ENCODE measurements at places on chromosomes 7 and 10. TPM values are rescaled to one million over a fixed set of nuclear protein-coding genes. Genes with fewer than 3 reads are reported as not detected.

ZNF736 gene
- 4.8 TPM for total RNA-seq

LLCFC1 gene
- total RNA-seq = not detected

PNLIPRP2 gene
- not detected for total RNA-seq

ORC5 gene
- total RNA-seq = 12.4 TPM

GOLGA7B gene
- total RNA-seq = not detected

WDFY4 gene
- not detected for total RNA-seq

NACAD gene
- total RNA-seq = 1.7 TPM

OR6B1 gene
- not detected for total RNA-seq

SRGN gene
- 245 TPM for total RNA-seq

GALNT17 gene
- not detected for total RNA-seq

SRRM3 gene
- 7.9 TPM for total RNA-seq

IKZF1 gene
- not detected for total RNA-seq

PAX4 gene
- total RNA-seq = not detected

ACTR3C gene
- not detected for total RNA-seq

TMEM270 gene
- total RNA-seq = not detected

TMEM229A gene
- 7.6 TPM for total RNA-seq

VSTM2A gene
- not detected for total RNA-seq

LIPF gene
- not detected for total RNA-seq

ZNF485 gene
- total RNA-seq = 3.7 TPM

STAG3 gene
- total RNA-seq = 0.87 TPM

GARIN1A gene
- total RNA-seq = 0.19 TPM

KLF14 gene
- total RNA-seq = not detected

RRP12 gene
- total RNA-seq = 13.1 TPM

TET1 gene
- 3.6 TPM for total RNA-seq

OPN4 gene
- total RNA-seq = not detected

KAZALD1 gene
- 23.5 TPM for total RNA-seq

Data from cardiac ventricle fibroblast (primary cell).